Esophagus muscularis mucosa (tissue), 4 donors: ENCODE measurements at places on chromosomes 4 and X. TPM values are rescaled to one million over a fixed set of nuclear protein-coding genes. Genes with fewer than 3 reads are reported as not detected.

- no peak for DNase-seq
Observed at GRCh38 chr4:104986306-104986705, 160.4 kb upstream of the TET2 start.

DNA sequence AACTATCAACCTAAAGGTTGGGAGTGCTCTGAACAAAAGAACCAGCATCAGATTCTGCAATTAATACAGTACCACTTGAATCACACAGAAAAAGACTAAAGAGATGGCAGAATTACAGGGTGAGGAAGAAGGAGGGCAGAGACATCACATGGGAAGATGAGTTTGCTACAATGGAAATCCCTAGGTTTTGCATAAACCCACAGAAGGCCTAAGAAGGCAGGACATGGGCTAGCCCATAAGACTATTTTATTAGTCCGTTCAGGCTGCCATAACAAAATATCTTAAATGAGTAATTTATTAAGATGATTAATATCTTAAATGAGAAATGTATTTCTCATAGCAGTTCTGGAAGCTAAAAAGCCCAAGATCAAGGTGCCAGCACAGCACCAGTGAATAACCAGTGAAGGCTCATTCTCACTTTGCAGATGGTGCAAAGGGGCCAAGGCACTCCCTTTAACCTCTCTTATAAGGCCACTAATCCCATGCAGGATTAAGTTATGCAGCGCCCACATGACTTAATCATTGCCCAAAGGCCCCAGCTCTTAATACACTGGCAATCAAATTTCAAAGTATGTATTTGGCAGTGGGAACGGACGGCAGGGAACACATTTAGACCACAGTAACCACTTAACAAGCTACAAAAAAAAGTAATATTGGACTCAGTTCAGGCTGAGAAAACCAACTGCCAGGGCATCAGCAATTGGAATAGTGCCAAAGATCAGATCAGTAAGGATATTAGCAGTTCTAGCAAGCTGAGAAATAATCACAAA, 47.6 kb upstream of the NEUROG2 start:
- no peak for DNase-seq

GRCh38 chrX:105694839-105695238, 127.5 kb upstream of the NRK start:
- DNase-seq, result no peak

DNA sequence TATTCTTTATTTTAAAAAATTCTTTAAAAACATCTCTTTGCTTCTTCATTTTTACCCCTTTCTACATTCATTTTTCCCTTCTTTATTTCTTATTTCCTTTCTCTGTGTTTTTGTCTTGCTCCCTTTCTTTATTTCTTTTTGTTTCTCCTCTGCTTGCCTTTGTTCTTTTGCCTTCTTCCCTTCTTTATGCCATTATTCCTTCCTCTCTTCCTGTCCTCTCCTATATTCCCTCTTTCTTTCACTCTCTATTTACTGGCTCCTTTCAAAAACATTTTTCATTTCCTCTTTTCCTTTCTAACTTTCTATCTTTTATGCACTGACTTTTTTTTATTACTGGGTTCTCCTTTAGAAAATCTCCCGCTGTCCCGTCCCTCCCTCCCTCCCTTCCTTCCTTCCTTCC, 102.2 kb downstream of the RBMX2 start:
- DNase-seq, result no peak

DNA sequence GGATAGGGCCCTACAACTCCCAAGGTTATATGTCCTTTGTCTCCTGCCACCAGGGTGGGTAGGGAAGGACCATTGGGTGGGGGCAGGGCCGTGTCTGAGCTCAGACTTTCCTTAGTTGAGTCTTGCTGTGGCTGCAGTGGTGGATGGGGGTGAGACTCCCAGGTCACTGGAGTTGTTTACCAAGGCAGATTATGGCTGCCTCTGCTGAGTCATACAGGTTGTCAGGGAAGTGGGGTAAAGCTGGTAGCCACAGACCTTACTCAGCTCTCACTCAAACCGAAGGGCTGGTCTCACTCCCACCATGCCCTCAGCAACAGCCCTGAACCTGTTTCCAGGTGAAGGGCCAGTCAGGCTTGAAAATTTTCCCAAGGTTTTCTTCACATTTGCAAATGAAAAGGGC, 58.8 kb upstream of the FAAH2 start:
- no peak for DNase-seq

DNA sequence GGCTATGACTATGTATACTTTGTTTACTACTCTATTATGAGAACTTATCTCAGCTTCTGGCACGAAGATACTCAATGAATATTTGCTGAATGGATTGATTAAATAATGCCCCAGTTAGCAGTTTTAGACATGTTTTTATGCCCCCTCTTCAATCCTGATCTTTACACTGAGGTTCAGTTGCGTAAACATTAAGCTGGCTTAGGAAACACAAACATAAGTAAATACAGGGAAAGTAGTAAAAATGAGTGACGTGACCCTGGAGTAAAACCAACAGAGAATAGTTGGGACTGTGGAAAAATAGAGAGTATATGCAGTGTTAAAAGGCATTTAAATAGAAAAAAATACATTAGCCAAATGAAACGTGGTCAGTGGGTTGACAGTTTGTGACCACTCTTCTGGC, 387.0 kb upstream of the ACTRT1 start:
- DNase-seq, result no peak

- DNase-seq, result no peak
Observed at GRCh38 chr4:167383291-167383690, 149.0 kb upstream of the SPOCK3 start.

DNA sequence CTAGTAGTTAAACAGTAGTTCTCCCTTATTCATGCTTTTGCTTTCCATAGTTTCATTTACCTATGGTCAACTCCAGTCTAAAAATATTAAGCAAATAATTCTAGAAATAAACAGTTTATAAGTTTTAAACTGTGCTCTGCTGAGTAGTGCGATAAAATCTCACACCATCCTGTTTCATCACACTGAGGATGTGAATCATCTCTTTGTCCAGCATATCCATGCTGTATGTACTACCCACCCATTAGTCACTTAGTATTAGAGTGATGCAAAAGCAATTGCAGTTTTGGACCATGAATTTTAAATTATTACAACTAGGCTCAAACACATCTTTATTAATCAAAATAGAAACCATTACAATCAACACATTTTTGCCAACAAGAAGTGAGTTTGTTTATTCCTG, 187.4 kb downstream of the TEX13C start:
- DNase-seq, result no peak

DNA sequence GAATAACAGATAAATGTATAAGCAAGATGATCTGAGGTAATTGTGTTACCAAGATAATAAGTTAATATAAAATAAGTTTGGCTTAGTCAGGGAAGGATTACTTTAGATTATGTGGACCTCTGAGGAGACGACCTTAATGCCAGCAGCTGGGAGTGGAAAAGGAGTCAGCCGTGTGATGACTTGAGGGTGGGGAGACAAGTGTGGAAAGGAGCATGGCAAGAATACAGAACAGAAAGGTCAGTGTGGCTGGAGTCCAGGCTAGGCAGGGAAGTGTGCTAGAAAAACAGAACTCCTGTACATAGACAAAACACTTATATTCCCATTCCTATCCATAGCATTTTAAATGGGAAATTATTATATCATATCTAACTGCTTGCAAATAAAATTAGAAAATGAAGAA, 138.8 kb downstream of the PDLIM5 start:
- no peak for DNase-seq

- DNase-seq, result peak; percentile 96
Observed at GRCh38 chrX:48676106-48676892, 7.3 kb upstream of the WAS start.

DNA sequence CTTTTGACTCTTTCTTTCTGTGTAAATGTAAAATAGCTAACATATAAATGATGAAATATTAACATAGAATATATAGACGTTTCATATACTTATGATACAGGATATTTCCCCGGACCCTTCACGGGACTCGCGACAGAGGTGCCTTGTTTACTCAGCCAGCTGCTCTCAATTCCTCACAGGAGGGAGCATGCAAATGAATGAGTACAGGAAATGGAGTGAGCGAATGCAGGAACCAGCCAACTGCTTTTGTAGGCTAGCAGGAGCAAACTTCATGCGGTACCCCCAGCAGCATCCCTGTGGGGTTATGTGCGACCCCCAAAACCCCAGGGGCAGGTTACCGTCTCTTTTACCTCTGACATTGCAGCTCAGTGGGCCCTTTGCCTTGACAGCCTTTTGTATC, 110.3 kb upstream of the PDHA2 start:
- no peak for DNase-seq

DNA sequence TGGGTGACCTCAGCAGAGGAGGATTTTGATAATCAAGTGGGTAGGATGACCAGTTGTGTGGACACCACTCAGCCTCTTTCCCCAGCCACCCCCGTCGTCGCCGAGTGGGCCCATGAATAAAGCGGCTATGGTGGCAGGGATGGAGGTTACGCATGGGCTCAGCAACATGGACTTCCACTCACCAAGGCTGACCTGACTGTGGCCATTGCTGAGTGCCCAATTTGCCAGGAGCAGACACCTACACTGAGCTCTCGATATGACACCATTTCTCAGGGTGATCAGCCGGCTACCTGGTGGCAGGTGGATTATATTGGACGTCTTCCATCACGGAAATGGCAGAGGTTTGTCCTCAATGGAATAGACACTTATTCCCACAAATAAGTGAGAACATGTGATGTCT, 361.3 kb downstream of the KLHL4 start:
- DNase-seq, result no peak

- DNase-seq, result no peak
Observed at GRCh38 chr4:96407738-96408463, 568.0 kb downstream of the PDHA2 start.

The GPC4 gene
- total RNA-seq, result 80.8 TPM

The CT45A3 gene
- not detected for total RNA-seq

The SOX3 gene
- not detected for total RNA-seq

The BEX4 gene
- 31.1 TPM for total RNA-seq

The SULT1B1 gene
- 0.99 TPM for total RNA-seq
